Stimulated activated CD4-positive, alpha-beta T cell treated with anti-CD3 and anti-CD28 coated beads, Interleukin-2, amount 100 ng/mL, for 24 hours (primary cell): ENCODE measurements at places on chromosomes 2 and 18.

DNA sequence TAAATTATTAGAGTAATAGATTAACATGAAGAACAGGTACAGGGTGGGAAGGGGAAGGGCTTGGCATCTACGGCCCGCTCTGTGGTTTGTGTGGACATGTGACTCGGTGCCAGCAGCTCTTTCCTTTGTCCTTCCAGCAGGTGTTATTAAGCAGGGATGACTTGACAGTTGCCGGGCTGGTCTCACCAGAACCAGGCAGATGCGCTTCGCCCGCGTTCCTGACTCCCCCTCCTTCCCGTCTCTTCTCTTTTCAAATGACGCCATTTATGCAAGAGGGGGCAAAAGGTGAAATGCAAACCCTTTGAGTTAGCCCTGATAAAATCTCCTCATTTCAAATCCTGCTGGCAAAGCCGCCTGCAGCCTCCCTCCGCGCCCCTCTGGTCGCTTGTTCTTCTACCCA lies 38.9 kb upstream of the MGAT4A start:
- DNase-seq: no peak

- DNase-seq: no peak
These were observed 4.3 kb downstream of the SOX11 start for GRCh38 chr2:5696404-5696944.

DNA sequence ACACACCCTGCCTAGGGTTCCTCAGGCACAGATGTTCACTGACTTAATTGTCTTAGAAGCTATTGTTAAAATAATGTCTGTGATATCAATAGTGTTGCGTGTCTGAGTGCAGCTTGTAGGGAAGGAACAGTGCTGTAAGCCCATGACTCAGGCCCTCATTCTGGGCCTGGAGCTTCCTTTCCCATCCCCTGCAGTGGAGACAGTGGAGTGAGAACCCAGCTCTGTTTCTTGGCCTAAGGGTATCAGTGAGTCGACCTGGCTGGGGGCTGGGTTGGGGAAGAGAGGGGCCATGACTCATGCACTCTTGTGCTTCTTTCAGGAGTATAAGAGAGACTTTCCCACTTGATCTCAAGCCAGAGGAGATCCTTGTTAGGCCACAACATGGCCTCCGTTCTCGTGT lies 106.8 kb downstream of the HRH4 start:
- DNase-seq: no peak

DNA sequence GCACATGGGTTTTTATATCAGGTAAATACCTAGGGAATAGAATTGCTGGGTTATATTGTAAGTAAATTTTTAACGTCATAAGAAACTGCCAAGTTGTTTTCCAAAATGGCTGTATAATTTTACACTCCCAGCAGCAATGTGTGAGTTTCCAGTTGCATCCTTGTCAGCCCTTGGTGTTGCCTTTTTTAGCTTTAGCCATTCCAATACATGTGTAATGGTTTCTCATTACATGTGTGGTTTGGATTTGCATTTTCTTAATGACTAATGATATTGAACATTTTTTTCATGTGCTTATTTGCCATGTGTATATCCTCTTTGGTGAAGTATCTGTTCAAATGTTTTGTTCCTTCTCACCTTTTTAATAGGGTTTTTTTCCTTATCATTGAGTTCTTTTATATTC lies 70.8 kb downstream of the ABI2 start:
- no peak for DNase-seq

- DNase-seq: no peak
These were observed 111.7 kb downstream of the CDH2 start for GRCh38 chr18:28065031-28065792.

- DNase-seq: no peak
These were observed 59.7 kb upstream of the DNMT3A start for GRCh38 chr2:25401307-25402026.

- no peak for DNase-seq
These were observed 16.4 kb upstream of the IL1RL1 start for GRCh38 chr2:102294802-102295489.

- DNase-seq: no peak
These were observed 157.8 kb upstream of the DAPL1 start for GRCh38 chr2:158637357-158637756.

GRCh38 chr2:11079136-11079824 lies 76.0 kb upstream of the SLC66A3 start:
- DNase-seq: no peak

- no peak for DNase-seq
These were observed 150.8 kb downstream of the CCDC85A start for GRCh38 chr2:56334622-56335021.
